ENCODE measurements at places on chromosomes 2 and 18.

DNA sequence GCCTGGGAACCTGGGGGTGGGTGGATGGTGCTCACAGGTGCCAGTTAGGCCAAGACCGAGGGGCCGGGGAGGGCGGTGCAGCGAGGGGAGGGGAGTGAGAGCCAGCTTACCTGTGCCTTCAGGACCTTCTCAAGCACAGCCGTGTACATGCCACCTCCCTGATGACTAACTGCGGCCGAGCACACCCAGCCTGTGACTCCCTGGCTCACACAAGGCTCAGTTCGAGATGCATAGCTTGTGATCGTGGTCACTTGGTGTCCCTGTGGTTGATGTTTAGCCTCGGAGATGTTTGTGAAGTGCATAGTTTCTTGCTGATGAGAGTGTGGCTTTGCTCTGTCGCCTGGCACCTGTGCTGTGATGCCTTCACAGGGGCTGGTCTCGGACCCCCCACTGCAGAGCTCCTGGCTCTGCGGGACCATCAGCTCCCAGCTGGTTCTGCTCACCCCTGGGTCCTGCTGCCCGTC is 84.5 kb upstream of the ODC1 start:
- no peak for DNase-seq

GRCh38 chr2:173075056-173075780 is 428 bp upstream of the MAP3K20 start:
- no peak for DNase-seq

GRCh38 chr2:202113571-202114142 is 40.6 kb downstream of the KIAA2012 start:
- DNase-seq: no peak

GRCh38 chr2:189287982-189288521 is 108.5 kb upstream of the COL5A2 start:
- DNase-seq: no peak

- no peak for DNase-seq
Observed at GRCh38 chr2:120111193-120111592, 98.3 kb downstream of the EPB41L5 start.

- no peak for DNase-seq
Observed at GRCh38 chr2:224194161-224194560, 155.1 kb upstream of the SERPINE2 start.

GRCh38 chr2:65420712-65421431 is 11.5 kb downstream of the SPRED2 start:
- DNase-seq: no peak

GRCh38 chr2:75497256-75497655 is 63.5 kb downstream of the EVA1A start:
- DNase-seq: no peak

GRCh38 chr2:238601433-238602222 is 174.9 kb downstream of the ASB1 start:
- no peak for DNase-seq

All from stimulated activated CD4-positive, alpha-beta T cell treated with anti-CD3 and anti-CD28 coated beads, Interleukin-12 subunit alpha, Interleukin-12 subunit beta, amount 100 ng/mL, for 24 hours (primary cell).